ENCODE measurements at places on chromosomes 1 and 21.

DNA sequence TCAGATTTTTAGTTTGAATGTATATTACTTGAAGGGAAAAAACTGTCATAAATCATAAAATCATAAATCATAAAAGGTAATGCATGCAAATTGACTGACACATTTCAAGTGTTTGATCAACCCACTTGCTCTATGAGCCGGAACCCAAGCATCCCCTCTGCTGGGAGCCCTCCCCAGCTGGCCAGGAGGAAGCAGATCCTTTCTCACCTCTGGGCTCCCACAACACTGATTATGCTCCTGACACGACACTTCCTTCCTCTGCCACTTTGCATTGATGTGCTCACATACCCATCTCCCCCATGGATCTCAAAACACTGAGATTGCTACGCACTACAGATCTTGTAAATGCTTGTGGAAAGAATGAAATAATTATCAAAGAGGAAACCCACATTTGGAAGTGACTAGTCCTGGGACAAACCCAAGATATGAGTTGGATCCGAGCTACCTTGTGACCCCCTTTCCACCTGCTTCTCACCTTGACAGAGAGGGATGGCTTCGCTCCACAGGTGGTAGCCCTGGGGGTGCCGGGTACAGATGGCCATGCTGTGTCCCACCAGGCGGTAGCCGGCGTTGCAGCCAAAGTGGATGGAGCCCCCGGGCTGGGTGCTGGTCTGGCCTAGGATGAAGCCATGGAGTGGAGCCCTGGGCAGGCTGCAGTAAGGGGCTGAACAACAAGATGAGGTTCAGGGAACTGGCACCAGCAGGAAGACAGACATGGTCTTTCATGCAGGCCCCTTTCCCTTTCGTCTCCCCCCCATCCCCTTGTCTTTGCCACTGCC lies 104.6 kb downstream of the ZSCAN20 start:
- no peak for DNase-seq

DNA sequence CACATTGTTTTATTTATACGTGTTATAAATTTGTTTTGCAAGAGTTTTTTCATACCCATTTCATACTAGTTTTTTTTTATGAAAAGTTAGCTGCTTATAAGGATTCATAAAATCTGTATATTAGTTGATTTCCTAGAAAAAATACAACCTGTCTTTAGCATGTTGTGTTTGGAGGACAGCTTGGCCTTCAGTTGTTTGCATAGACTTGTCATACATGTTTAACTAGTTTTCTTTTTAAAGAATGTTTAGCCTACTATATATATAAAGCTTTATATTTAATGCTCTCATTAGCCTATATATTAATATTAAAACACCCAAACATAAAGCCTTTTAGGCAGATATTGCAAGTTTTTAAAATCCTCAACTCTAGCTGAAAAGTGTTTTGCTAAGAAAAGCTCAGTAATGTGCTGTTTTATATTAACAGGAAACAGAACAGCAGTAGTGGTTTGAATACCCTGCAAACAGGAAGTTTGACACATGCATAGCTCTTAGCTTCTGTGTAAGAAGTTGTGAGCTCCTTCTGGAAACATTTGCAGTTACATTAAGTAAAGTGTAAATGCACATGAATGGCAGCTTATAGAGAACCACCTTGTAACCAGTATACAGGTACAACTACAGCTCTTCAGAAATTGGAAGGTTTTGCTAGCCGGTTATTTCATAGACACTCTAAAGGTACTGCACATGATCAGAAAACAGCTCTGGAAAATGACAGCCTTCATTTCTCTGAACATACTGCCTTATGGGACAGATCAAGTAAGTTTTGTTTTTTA lies at the start of gene PRKACB:
TSS of gene PRKACB (plus strand) at position 476 of the 770 bp plus-strand sequence. CDS start at position 567, 91 bp downstream.
- DNase-seq, result no peak

GRCh38 chr21:28568692-28569091 lies 424.0 kb downstream of the LTN1 start:
- no peak for DNase-seq

GRCh38 chr21:20302084-20302483 lies 696.1 kb upstream of the NCAM2 start:
- no peak for DNase-seq

GRCh38 chr1:12300706-12301105 lies 70.9 kb downstream of the VPS13D start:
- no peak for DNase-seq

DNA sequence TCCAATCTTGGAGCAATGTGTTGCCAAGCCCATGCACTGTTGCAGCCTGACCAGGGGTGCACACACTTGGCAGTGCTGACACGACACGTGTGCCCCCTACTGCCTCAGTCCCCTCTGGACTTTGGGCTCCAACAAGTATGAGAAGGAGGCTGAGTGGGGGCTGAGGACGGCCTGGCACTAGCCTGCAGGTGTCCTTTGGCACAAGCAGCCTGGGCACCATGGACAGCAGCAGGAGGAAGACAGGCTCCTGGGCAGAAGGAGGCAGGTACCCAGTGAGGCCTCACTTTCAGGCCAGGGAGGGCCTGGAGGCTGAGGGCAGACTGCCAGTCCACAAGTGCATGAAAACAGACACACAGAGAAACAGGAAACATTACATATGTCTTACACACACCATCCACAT lies 1702.9 kb upstream of the B3GALT2 start:
- no peak for DNase-seq

DNA sequence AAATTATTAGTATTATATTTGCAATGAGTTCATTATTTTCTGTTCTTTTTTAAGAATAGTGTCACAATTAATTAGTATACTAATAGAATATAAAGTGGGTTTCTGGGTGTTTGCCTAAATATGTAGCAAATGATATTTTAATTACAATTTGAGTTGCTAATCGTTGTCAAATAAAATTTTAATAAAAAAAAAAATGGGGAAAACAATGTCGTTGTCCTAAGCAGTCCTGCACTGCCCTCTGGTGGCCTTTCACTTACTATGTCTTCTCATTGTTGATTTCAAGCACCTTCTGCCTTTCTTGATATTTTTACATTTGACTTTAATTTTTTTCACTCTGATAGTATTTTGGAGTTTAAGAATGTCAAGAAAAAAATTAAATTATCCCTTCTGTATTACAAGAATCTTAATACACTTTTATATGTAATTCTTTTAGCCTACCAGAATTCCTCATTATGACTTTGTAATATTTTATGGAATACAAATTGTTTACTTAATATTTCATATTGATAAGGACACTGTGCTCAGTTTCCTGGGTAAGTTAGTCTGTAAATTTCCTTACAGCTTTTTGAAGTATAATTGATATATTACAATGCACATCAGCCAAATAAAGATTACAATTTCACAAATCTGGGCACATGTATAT lies 104.5 kb upstream of the FMN2 start:
- no peak for DNase-seq

GRCh38 chr1:88529581-88529980 lies 154.5 kb upstream of the PKN2 start:
- no peak for DNase-seq

DNA sequence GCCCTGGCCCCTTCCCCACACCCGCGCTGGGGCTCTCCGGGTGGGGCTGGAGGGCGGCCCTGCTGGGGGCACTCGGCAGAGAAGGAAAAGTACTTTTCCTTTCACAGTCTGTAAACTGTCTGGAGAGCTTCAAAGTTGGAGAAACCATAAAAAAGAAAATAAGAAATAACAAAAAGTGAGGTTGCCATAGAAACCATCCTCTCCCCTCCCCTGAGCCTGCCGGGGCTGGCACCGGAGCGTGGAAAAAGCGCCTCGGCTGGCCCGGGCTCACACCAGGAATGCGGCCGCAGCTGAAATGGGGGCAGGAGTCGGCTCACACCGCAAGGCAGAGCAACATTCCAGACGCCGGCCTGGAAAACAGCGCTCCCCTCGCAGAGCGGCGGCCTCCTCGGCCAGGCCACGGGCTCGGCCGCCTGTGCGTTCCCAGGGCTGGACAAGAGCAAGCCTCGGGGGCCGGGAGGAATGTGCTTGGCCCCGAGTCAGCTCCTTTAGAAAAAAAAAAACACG lies 69.2 kb downstream of the MORN1 start:
- DNase-seq, result no peak

DNA sequence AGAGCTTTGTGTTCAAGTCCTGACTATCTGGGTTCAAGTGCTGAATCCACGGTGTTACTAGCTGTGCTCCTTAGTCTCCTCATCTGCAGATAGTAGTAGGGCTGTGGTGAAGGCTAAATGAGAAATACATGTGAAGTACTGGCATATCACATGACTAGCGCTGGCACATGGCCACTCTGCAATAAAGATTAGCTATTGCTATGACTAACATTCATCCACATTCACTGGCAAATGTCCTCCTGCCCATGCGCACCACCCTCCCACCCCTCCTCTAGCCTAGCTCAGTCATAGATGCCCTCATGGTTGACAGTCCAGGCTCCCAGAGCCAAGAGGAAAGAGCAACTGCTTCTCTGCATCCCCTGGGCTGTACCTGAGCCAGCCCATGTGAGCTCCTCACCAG lies 8.5 kb upstream of the COL8A2 start:
- peak; percentile 12 for DNase-seq

DNA sequence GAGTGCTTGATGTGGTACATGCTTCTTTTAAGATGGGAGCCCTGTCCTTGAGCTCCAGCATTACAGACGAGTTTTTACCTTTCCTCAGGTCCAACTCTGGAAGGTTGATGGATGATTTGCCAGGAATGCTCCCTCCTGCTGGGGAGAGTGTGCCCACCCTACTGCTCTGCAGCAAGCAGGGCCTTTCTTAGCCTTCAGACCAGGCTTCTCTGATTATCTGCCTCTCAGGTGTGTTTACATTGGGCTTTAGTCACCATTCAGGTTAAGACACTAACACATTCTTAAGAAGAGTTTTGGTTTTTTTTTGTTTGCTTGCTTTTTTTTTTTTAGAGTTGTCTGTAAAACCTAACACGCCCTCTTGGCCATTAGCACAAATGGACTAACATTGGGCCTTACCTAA lies 301.8 kb downstream of the KCNT2 start:
- no peak for DNase-seq

GRCh38 chr21:33412832-33413519 lies 9.8 kb downstream of the IFNGR2 start:
- no peak for DNase-seq

DNA sequence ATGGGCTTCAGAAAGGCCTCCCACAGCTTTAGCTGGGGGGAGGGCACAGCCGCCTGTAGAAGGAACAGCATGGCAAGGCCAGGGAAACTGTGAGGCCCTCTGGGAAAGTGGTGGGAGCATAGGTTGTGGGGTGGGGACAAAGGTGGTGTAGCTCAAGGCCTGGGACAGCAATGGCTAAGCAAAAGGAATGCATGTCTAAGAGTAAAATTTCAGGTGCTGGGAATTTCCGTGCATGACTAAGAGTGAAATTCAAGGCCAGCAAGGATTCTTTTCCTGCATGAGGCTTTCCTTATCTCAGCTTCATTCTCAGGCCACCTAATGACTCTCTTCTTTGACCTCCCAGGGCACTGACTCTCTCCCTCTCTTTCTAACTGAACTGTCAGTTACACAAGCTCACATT lies 86.5 kb upstream of the WNT4 start:
- DNase-seq, result no peak

- DNase-seq, result no peak
Measured at GRCh38 chr1:56646611-56647010, 1.5 kb downstream of the PRKAA2 start.

DNA sequence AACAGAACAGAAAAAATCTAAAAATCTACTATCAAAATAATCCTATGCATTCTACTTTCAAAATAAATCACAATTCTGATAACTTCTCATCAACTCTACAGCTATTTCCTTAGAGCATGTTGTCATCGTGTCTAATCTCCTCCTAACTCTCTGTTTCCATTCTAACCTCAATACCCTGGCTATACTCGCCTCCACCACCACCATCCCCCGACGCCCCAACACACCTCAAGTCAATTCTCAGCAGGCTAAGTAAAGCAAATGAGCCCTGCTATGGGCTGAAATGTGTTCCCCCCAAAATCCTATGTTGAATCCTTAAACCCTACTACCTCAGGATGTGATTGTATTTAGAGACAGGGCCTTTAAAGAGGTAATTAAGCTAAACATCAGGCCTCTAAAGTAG lies 34.6 kb downstream of the NRDC start:
- DNase-seq, result no peak

DNA sequence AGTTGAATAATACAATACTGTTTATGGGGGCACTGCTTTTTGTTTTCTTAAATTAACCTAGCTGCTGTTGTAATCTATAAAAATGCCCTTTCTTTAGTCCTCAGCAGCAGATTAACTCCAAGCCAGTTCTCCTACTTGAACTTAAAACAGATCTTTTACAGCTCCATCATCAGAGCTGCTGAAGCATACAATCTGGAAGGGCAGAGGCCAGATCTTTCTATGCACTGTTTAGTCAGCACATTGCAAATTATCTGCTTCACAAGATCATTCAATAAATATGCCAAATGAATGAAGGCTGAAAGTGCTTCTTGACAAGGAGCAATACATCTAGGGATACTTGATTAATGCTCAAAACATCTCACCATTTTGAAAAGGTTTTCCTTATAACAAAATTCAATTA lies 115.8 kb downstream of the PLPPR5 start:
- DNase-seq, result no peak

GRCh38 chr1:238960071-238960470 lies 426.3 kb upstream of the CHRM3 start:
- no peak for DNase-seq

GRCh38 chr1:154849645-154850131 lies 20.4 kb downstream of the KCNN3 start:
- no peak for DNase-seq

DNA sequence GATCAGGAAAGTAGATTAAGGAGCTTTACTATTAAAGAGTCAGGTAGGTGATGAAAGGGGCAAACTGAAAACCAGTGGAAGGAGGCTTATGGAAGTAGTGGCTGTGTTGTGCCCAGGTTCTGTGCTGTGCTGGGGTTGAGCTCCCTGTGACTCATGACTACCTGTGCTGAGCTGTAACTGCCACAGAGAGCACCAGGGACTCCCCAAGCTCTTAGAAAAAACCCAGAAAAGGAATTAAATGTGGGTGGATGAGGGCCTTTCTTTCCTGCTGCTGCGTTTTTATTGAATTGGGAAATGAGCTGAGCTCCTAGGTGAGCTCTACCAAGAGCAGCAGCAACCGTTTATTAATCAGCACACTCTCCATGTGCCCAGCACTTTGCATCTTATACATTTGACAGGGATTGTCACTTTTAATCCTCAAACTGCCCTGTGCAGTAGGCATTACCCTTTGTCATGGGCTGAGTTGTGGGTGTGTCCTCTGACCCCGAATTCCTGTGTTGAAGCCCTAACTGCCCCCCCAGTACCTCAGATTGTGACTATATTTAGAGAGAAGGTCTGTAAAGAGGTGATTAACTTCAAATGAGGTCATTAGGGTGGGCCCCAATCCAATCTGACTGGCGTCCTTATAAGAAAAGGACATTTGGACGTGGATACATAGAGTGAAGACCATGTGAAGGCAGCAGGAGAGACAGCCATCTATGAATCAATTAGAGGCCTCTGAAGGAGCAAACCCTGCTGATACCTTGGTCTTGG lies 65.4 kb downstream of the AK4 start:
- DNase-seq, result no peak

GRCh38 chr1:227219715-227220292 lies 98.5 kb downstream of the CDC42BPA start:
- DNase-seq, result no peak

- DNase-seq, result no peak
Measured at GRCh38 chr1:52917156-52917555, 4.4 kb downstream of the ECHDC2 start.

All from occipital lobe (tissue), 3 donors.